ENCODE measurements at places on chromosomes 2 and 18. TPM values are rescaled to one million over a fixed set of nuclear protein-coding genes. Genes with fewer than 3 reads are reported as not detected.

DNA sequence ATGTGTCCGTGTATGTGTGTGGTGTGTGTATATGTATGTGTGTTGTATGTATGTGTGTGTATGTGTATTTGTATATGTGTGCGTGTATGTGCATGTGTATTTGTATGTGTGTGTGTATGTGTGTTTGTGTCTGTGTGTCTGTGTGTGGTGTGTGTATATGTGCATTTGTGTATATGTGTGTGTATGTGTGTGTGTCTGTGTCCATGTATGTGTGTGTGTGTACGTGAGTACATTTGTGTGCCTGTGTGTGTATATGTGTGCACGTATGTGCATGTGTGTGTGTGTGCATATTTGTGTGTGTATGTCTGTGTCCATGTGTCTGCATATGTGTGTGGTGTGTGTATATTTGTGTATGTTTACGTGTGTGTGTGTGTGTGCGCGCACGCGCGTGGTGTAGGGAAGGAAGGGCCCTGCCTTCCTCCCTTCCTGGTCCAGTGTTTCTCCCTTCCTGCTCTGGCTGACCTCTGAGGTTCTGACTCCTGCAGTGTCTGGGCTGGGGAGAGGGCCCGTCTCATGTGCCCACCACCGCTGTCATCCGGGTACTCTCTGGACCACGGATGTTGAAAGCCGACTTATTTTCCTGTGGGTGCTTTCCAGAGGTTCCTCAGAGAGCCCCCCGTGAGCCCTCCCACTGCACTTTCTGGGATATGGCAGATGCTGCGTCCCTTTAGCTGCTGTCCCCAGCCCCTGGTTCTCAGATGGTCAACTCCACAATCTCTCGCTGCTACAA, 209.5 kb downstream of the DYSF start:
- H3K27ac ChIP-seq = no peak overlapping the region
- no peaks in the 10 kb centered on the region for H3K36me3 ChIP-seq
- H3K4me3 ChIP-seq = no peak overlapping the region

DNA sequence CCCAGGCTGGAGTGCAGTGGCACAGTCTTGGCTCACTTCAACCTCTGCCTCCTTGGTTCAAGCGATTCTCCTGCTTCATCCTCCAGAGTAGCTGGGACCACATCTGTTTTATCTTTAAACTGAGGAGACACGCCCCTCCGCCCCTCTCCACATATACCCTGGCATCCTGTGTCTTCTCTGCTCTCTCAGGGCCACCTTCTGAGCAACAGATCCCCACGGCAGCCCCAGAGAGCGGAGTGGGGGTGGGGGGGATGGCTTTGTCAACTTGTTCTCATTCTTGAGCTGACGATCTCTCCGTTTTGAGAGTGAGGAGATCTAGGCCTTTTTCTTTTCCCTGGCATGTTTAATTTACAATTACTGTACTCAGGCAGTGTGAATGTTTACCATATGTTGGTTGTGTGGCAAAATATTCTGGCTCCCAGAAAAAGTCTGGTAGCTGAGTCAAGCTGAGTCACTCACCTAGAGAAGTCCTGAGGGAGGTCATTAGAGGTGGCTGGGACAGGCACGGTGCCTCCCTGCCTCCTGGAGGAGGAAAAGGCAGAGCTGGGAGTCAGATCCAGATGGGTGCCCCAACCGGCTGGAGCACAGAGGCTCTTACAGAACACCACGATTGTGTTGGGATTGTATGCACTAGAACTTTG, 19.5 kb upstream of the ID2 start:
- no peaks in the 10 kb centered on the region for H3K36me3 ChIP-seq
- peaks cover 20% of the 10 kb centered on the region for H3K4me1 ChIP-seq
- peak overlapping the region; percentile 65 for H3K27ac ChIP-seq
- H3K4me3 ChIP-seq = no peak overlapping the region
- H3K27me3 ChIP-seq = no peaks in the 10 kb centered on the region
- no peak for DNase-seq

DNA sequence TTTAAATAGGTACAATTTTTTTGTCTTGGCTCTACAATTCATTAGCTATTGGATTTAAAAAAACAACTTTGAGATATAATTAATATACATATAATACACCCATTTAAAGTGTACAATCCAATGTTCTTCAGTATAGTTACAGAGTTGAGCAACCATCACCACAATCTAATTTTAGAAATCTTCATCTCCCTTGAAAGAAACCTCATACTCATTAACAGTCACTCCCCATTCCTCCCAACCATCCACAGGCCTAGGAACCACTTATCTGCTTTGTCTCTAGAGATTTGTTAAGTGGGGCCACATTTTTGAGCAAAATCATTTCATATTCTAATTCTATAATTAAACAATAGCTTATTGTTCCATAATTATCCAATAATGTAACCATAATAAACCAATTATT, 32.6 kb downstream of the MRPL33 start:
- H3K27me3 ChIP-seq = no peaks in the 10 kb centered on the region
- H3K27ac ChIP-seq = no peak overlapping the region
- no peaks in the 10 kb centered on the region for H3K4me1 ChIP-seq
- no peak for DNase-seq
- H3K4me3 ChIP-seq = no peak overlapping the region

- no peak overlapping the region for H3K27ac ChIP-seq
- H3K27me3 ChIP-seq = no peaks in the 10 kb centered on the region
- peaks cover 9% of the 10 kb centered on the region for H3K36me3 ChIP-seq
- H3K4me1 ChIP-seq = peaks cover 23% of the 10 kb centered on the region
- no peak for DNase-seq
- H3K4me3 ChIP-seq = no peak overlapping the region
Measured at GRCh38 chr18:10482363-10482984, 28.0 kb downstream of the APCDD1 start.

INPP5D gene
- 33.4 TPM for total RNA-seq

DNA sequence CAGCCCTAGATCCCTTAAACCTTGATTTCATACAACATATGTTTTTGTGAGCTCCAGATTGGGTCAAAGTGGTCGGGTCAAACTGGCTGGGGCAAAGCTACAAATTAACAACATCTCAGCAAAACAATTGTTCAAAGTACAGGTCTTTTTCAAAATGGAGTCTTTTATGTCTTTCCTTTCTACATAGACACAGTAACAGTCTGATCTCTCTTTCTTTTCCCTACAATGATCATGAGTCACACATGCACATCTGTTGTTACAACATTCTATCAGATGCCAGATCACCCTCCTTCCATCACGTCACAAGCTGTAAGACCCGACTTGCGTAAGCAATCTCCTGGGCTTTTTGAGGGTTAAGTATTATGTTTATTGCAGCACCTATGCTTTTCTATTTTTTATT, 55.1 kb downstream of the RHOB start:
- H3K27me3 ChIP-seq = no peaks in the 10 kb centered on the region
- DNase-seq = no peak
- peaks cover 20% of the 10 kb centered on the region for H3K4me1 ChIP-seq
- peak overlapping the region; percentile 76 for H3K27ac ChIP-seq
- no peaks in the 10 kb centered on the region for H3K36me3 ChIP-seq
- H3K4me3 ChIP-seq = no peak overlapping the region

All from vagina (tissue), 2 donors.